T-helper 1 cell treated with Interleukin-12 subunit alpha and Interleukin-12 subunit beta and Interleukin-4 antibody, amounts not matched to agents 30 ng/mL and 1 ng/mL, for 36 hours (primary cell): ENCODE measurements at places on chromosomes 4 and X. TPM values are rescaled to one million over a fixed set of nuclear protein-coding genes. Genes with fewer than 3 reads are reported as not detected.

Gene LUZP4
- total RNA-seq = not detected in 2 replicates

Gene JCHAIN
- total RNA-seq = not detected in 2 replicates

Gene XK
- 0.15 and 0.20 TPM in 2 replicates for total RNA-seq

Gene PRRG1
- not detected in 2 replicates for total RNA-seq

Gene DCAF8L2
- total RNA-seq = not detected in 2 replicates

Gene GRK4
- total RNA-seq = 3.7 and 4.0 TPM in 2 replicates
